NCI-H748 treated with DMSO at 0.1 percent for 48 hours (cell line): ENCODE measurements at places on chromosomes 2 and 18.

DNA sequence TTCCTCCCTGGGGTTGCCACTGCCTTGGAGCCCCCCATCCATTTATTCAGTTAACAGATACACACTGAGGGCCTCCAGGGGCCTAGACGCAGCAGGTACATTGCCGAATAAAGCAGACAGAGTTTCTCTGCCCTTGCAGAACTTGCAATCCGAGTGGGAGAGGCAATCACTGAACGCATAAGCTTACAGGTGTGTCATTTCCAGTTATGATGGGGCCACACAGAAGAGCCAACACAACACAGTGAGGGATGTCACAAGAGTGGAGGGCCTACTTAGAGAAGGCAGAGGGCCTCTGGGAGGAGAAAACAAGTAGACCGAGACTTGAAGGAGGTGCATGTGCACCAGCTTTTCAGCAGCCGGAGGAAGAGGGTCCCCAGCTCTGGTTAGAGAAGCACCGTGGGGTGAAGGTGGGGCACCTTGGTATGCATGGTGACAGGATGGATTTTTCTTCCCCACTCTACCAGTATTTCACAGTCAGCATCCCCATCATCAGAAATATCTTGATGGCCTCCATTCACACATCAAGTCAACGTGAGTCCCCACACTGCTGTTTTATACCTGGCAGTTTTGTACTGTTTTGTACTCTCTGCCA lies 150.9 kb downstream of the SMAD7 start:
- no peak for DNase-seq

- no peak for DNase-seq
Measured at GRCh38 chr2:85959185-85959584, 70.4 kb upstream of the ST3GAL5 start.

GRCh38 chr18:69674966-69675365 lies 272.7 kb downstream of the CD226 start:
- DNase-seq: no peak

DNA sequence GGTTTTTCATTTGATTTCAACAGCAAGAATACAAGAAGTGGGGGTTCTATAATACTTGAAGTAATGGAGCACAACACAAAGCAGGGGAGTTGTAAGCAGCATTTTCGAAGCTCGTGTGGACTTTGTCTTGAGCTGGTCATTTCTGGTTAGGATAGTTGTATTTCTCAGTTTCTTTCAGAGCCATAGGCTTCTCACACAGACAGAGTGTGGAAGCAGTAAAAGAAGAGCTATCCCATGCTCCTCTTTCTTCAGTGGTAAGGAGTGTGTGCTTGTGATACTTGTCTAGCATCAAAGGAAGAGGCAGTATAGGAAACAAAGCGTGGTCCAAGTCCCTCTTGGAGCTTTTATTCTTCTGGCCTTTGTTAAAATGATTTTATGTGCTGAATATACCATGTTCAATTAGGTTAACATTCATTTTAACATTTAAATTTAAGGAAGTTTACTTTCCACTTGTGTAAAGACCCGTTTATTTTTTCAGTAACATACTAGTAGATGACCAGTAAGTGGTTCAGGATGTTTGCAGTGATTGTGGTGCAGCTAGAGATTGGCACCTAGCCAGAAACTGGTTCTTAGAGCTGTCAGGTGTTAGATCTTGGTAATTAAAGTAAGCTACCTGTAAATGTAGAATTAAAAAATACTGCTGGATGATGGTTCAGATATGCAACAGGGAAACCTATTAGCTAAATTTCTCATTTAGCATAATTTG lies 14.6 kb downstream of the CCNYL1 start:
- DNase-seq: peak; percentile 80

- DNase-seq: no peak
Measured at GRCh38 chr18:54229421-54230059, 5.1 kb upstream of the MBD2 start.

GRCh38 chr2:162885281-162886070 lies 46.9 kb upstream of the KCNH7 start:
- DNase-seq: no peak

- no peak for DNase-seq
Measured at GRCh38 chr2:47079515-47080412, 75.3 kb downstream of the STPG4 start.

- DNase-seq: no peak
Measured at GRCh38 chr2:11009891-11010290, 98.2 kb downstream of the KCNF1 start.

- DNase-seq: peak; percentile 69
Measured at GRCh38 chr2:178008636-178009289, 63.8 kb downstream of the PDE11A start.

DNA sequence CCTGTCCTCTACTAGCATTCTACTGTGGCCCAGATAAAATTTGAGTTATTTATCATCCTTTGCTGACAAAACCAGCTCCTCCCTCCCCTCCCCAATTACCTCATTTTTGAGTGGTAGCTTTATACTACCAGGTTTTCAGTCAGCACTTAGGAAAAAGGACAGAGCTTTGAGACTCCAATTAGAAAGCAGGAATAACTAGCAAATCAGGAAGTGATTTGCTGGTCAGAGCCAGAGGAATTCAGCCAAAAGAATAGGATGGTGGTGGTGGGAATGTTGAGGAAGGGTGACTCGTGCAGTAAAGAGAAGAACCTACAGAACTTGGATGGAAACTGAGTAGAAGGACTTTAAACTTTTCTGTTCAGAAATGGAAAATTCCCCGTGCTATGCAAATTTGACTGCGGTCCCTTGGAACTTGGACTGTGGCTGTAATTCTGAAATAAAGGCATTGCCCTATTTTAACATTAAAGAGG lies 3.7 kb downstream of the MYL12B start:
- DNase-seq: no peak

- no peak for DNase-seq
Measured at GRCh38 chr2:102072741-102073140, 69.8 kb upstream of the IL1R1 start.

- DNase-seq: no peak
Measured at GRCh38 chr2:70344195-70344594, 42.3 kb upstream of the FAM136A start.

- no peak for DNase-seq
Measured at GRCh38 chr2:194802589-194802988, 854.4 kb upstream of the SLC39A10 start.

DNA sequence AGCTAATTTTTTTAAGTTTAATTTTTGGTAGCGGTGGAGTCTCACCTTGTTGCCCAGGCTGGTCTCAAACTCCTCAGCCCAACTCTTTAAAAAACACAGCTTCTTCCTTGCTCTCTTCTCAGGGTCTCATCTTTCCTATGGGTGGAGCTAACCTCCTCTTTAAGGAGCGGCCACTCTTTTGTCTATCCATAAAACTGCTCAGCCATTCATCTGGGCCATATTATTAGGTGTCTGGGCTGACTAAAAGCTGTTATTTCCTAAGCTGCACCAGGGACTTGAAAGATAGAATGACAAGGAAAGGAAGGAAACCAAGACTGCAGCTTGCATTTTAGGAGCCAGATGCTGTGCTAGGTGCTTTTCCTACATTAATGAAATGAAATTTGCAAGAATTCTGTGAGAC lies 35.8 kb upstream of the THOC1 start:
- no peak for DNase-seq

GRCh38 chr2:230666885-230667712 lies 45.5 kb upstream of the CAB39 start:
- no peak for DNase-seq

DNA sequence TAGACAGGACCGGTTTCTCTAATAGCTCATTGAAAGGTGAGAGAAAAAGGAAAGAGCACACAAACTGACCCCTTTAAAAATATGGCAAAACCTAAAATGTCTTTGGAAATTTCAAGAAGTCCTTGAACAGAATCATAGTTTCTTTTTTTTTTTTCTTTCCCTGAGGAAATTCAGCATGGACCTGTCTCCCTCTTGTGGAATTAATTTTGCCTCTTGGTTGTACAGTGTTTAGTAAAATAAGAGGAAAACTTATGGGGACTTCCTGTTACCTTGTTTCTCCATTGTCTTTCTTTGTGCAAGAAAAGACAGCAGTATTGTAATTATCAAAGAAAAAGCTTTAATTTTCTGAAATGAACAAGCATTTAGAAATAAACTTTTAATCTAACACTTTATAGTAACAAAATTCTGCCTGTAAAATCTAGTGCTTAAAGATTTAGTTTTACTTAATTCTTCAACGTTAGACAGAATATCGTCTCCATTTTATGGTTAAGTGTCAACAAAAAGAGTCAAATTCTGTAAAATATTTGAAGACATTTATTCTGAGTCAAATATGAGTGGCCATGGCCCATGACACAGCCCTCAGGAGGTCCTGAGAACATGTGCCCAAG lies 176.3 kb upstream of the NABP1 start:
- peak; percentile 39 for DNase-seq

GRCh38 chr18:50727721-50728471 lies 91.9 kb downstream of the MRO start:
- no peak for DNase-seq

DNA sequence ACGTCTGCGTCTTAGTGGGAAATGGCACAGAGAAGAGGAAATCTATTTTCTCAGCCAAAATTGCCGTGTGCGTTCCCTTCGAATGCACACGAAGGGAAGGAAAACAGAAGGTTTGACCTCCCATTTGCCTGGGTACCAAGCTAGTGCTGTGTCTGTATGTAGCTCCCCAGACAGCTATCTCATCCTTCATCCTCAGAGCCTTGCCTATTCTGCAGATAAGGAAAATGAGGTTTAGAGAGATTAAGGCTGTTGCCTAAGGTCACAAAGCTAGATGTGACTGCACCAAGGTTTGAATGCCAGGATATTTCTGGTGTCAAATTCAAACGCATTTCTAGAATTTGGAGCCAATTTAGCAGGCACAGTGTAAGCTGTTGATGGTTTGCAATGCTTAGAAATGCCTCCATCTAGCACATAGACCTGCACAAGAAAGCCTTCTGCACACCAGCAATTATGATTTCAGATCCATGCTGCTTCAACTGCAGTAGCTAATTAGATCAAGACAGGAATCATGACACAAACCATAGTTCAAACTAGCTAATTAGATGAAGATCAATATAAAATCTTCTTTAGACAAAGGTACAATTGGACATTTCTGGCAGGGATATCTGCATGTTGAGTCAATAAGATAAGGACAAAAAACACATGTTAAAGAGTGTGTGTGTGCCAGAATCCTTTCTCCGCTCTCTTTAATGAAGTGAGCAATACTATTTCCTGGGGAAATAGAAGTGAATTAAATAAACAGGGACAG lies 115.1 kb downstream of the CMPK2 start:
- DNase-seq: no peak

DNA sequence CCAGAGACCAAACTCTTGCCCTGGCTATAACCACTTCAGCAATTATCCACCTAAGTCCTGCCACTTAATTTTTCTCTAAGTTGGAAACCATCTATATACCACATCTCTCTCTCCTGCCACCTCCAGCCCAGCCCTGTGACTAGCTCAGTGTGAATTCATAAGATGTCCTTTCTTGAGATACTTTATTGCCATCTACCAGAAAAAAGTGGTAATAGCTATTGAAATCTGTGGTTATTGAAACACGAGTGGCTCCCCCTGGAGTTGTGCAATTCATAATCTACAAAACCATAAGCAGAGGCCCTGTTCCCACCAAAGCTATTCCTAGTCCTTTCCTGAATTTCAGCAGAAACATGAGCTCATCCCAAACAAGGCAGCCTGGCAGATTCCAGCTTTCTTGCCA lies 324.0 kb downstream of the TXNL1 start:
- no peak for DNase-seq

- no peak for DNase-seq
Measured at GRCh38 chr18:66150650-66151049, 399.8 kb downstream of the CDH7 start.

DNA sequence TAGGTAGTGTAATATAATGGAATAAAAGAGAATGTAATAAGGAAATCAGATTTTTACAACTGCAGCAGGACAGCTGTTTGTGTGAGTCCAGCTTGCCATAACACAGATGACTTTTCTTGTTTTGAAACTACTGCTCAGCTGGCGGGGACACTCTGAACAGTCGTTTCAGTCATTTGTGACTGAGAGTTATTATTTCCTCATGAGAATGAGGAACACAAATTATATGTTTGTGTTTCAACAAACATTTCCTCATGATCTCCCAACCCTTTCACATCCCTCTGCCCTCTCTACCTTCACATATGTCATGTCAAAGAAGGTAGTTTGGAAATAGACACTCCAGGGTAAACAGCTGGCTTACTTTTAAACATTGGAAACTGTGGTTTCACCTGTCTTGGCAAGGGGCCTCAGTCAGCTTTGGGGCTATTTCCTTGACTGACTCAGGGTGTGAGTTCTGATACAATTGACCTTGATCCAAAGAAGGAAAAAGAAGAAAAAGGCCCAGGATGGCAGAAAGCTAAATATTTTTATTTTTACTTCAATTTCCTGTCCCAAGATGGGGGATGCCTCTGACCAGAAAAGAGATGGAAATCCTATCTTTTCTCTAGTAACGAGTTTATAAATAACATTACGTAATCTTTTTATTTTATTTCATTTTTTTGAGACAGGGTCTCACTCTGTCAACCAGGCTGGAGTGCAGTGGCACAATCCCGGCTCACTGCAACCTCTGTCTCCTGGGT lies 593 bp downstream of the SP140L start:
- no peak for DNase-seq

GRCh38 chr2:14492920-14493503 lies 139.5 kb upstream of the LRATD1 start:
- no peak for DNase-seq

DNA sequence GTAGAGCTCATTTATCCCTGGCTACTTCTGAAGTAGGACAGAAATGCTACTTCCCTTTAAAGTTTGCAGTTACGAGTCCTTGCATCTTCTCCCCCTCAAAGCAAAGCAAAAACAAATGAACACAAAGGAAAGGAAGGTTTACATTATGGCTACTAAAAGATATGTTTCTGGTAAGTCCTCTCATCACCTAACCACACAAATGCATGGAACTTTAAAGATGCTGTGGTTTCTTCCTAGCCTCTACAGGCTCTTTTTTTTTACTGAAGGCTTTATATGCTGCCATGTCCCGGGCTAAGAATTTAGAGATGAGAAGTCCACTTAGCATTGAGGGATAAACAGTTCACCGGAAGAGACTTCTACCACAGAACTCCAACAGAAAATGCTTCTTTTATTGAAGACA lies 291.2 kb downstream of the SS18 start:
- DNase-seq: no peak

GRCh38 chr2:42913280-42913878 lies 121.0 kb upstream of the HAAO start:
- DNase-seq: no peak

- no peak for DNase-seq
Measured at GRCh38 chr18:22230471-22230945, 61.1 kb downstream of the GATA6 start.

- no peak for DNase-seq
Measured at GRCh38 chr18:72056171-72056570, 488.0 kb downstream of the CBLN2 start.

GRCh38 chr2:213079756-213080155 lies 71.7 kb downstream of the IKZF2 start:
- DNase-seq: peak; percentile 81

GRCh38 chr2:25304321-25304720 lies 37.4 kb downstream of the DNMT3A start:
- no peak for DNase-seq
